Smooth muscle cell of the brain vasculature (primary cell): ENCODE measurements at places on chromosomes 6 and 20.

GRCh38 chr6:1787894-1788293 lies 178.2 kb downstream of the FOXC1 start:
- no peak for DNase-seq

- no peak for DNase-seq
Observed at GRCh38 chr6:87832025-87832825, 130.2 kb upstream of the AKIRIN2 start.

DNA sequence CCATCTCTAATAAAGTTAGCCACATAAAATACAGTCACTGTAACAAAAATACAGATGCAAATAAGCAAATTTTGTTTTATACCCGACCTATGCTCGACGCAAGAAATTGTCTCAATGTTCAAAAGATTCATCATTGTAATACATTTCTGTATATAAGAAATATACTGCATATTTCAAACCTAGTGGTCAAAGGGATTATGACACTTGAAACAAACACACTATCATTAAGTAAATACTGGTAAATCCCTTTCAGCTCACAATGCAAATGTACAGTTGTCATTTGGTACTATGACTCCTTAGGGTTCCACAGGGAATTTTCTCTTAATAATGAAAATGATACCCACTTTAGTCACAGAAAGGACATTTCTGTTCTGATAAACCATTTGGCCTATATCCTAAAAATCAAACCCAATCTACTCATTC lies 2.2 kb downstream of the HIVEP2 start:
- DNase-seq: no peak

DNA sequence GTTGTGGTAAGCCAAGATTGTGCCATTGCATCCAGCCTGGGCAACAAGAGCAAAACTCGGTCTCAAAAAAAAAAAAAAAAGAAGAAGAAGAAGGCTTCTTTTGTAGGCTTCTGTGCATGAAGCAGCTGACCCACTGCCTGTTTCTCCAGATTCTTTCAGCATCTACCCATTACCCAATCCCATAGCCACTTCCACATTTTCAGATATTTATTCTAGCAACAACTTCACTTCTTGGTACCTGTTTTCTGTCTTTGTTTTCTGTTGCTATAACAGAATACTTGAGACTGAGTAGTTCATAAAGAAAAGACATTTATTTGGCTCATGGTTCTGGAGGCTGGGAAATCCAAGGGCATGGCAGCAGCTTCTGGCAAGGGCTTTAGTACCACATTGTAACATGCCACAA lies 95.3 kb upstream of the SGK1 start:
- DNase-seq: no peak

DNA sequence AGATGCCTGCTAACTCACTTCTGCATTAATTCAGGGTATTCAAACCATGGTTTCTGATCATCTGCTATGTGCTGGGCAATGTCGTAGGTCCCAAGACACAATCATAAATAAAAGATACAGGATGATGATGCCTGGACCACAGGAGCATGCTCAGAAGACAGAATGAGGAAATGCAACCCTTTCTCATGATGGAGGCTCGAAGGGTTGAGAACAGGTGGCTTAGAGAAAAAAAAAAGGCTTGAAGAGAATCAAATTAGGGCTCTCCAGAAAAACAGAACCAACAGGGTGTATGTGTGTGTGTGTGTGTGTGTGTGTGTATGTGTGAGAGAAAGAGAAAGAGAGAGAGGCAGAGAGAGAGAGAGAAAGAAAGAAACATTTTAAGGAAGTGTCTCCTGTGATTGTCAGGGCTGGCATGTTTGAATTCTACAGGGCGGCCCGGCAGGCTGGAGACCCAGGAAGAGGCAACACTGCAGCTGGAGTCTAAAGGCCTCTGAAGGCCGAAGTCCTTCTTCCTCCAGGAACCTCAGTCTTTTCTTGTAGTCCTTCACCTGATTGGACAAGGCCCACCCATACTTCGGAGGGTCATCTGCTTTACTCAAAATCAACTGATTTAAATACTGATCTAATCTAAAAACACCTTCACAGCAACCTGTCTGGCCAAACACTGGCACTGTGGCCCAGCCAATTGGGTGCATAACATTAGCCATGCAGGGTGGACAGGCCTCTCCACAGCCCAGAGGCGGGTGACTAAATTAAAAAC lies 143.8 kb downstream of the ERMARD start:
- no peak for DNase-seq

GRCh38 chr6:127162836-127163235 lies 44.4 kb downstream of the RSPO3 start:
- peak; percentile 49 for DNase-seq

GRCh38 chr6:154580397-154581135 lies 70.1 kb upstream of the CNKSR3 start:
- DNase-seq: no peak

DNA sequence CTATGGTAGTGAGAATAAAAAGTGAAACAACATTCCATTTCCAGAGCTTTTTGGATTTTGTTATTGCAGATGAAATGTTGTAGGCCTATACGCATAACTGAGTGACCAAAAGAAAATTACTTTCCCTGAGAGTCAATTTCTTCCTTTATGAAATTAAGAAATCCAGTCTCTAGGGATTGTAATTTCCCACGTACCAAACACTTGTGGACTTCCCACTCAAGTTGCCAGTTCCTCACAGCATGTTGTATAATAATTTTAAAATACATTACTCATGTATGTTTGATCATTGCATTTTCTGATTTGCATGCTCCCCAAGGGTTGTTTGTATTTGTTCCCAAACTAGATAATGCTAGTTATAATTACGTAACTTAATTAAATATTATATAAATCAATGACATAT lies 12.0 kb upstream of the PRDM1 start:
- no peak for DNase-seq

GRCh38 chr6:155123520-155123919 lies 128.4 kb downstream of the TIAM2 start:
- DNase-seq: no peak

- no peak for DNase-seq
Observed at GRCh38 chr6:107437691-107438090, 21.7 kb downstream of the PDSS2 start.

DNA sequence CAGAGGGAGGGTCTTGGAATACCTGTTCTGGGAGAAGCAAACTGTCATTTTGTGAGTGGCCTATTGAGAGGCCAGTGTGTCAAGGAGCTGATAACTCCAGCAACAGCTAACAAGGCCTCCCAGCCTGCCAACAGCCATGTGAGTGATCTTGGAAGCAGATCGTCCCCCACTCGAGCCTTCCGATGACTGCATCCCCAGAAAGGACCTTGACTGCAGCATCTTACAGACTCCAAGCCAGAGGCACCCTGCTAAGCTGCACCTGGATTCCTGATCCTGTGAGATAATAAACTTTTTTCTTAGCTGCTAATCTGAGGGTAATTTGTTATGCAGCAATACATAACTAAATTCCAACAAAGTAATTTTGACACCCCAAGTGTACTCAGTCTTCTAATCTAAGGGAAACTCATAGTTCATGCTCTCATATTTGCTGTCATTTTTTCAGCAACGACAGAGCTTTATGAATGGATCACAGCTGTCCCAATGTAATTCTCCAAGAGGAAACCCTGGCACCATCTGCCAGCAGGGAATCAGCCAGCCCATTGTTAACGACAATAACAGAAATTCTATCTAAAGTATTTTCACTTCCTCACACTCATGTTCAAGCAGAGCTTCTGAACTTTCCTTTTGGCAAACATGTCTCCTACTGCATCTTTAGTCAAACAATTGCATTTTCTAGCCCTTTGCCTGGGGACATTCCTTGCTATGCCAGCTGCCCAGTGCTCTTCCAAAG lies 470.2 kb upstream of the BTBD3 start:
- no peak for DNase-seq

GRCh38 chr6:108492131-108492766 lies 68.5 kb upstream of the FOXO3 start:
- DNase-seq: peak; percentile 47

- DNase-seq: peak; percentile 10
Observed at GRCh38 chr6:144931172-144932035, 646.3 kb downstream of the UTRN start.

DNA sequence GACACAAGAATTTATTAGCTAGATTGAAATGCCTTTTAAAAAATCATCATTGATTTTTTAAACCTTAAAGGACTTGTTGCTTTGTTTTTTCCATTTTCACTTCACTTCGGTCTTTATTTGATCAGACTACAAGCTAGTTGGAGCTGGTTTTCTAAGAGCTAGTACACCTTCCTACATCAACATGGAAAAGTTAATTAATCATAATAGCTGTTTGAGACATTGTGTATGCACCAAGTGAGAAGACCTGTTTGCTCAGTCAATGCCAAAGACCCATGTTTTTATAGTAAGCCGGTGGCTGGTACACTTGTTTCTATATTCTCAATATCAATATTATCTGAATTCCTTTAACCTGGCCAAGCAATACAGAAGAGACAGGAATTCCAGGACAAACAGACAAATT lies 310.2 kb upstream of the SGK1 start:
- no peak for DNase-seq

- DNase-seq: peak; percentile 59
Observed at GRCh38 chr20:48295445-48295903, 510.2 kb upstream of the SULF2 start.

DNA sequence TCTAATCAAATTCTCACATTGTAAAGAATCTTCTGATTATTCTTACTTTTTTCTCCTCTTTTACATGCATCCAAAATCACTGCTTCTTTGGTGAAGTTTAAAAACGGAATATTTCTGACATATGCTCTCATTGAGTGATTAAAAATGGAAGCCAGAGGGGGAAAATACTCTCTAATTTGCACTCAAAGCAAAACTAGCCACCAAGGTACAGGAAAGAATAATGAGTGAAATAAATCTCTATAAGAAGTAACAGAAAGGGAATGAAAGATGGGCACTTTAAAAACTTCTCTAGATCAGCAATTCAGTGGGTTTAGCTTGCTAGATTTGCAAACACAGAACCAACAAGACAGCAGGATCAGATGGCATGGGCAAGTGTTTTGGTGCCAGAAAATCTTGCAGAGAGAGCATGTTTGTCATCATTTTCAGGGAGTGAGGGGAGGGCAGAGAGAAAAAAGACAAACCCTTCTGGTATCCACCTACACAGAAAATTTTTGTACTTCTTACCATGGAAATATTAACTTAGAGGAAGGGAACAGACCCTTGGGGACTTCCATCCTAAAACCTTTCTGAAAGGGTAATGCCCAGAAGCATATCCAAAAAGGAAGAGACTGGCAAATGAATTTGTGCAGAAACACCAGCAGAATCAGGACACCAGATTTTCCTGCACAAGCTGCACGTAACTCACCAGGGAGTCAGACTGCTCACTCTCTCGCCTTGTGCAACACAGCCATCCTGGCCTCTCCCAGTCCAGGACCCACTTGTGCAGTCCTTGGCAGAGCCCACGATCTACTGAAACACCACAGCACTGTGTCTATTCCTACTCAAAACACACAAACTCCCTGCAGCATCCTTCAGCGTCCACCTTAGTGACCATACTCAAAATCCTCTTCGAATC lies 270.2 kb upstream of the PRDM1 start:
- DNase-seq: no peak

DNA sequence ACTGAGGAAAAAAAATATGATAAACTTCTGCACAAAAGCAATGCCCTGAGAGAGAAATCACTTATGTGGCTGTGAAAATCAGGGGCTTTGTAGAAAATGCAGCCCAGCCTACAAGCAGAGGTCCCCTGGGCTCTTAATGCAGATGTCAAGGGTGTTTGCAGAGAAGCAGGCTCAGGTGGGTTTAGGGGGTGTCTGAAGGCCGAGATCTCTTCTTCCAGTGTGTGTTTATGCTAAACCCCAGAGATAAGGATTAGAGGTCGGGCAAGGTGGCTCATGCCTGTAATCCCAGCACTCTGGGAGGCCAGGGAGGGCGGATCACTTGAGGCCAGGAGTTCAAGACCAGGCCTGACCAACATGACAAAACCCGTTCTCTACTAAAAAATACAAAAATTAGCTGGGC lies 78.5 kb downstream of the TMEM242 start:
- no peak for DNase-seq

GRCh38 chr6:158313989-158314388 lies 1.7 kb downstream of the TULP4 start:
- DNase-seq: no peak

- DNase-seq: no peak
Observed at GRCh38 chr20:6075428-6076219, 21.8 kb upstream of the LRRN4 start.

DNA sequence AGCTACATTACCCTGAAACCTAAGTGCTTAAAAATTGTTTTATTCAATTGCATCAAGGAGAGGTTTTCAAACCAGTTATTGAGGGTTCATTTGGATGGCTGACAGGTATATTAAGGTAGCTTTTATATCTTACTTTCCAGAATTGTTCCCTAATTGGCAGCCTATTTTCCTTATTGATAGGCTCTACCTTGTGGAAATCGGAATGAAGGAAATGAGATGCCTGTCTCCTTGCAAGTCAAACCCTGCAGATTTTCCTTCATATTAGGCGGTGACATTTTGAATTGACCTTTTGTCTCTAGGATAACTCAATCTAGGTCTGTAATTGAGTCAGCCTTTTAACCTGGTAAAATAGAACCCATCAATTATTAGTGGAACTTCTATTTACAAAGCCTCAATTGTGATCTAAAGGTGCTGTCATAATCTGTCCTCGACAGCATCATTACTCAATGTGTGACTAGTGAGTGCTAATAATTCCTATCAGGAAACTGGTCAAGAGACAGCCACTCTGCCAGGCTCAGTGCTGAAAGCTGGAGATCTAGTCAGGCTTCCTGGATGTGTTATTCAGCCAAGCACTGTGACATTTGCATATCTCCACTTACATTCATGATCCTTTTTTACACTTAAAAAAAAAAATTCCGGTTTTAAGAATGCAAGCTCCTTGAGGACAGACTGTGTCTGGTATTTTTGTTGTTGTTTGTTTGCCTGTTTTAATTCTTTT lies 20.1 kb downstream of the OPRM1 start:
- no peak for DNase-seq

- no peak for DNase-seq
Observed at GRCh38 chr6:170443151-170443662, 109.9 kb downstream of the PSMB1 start.

DNA sequence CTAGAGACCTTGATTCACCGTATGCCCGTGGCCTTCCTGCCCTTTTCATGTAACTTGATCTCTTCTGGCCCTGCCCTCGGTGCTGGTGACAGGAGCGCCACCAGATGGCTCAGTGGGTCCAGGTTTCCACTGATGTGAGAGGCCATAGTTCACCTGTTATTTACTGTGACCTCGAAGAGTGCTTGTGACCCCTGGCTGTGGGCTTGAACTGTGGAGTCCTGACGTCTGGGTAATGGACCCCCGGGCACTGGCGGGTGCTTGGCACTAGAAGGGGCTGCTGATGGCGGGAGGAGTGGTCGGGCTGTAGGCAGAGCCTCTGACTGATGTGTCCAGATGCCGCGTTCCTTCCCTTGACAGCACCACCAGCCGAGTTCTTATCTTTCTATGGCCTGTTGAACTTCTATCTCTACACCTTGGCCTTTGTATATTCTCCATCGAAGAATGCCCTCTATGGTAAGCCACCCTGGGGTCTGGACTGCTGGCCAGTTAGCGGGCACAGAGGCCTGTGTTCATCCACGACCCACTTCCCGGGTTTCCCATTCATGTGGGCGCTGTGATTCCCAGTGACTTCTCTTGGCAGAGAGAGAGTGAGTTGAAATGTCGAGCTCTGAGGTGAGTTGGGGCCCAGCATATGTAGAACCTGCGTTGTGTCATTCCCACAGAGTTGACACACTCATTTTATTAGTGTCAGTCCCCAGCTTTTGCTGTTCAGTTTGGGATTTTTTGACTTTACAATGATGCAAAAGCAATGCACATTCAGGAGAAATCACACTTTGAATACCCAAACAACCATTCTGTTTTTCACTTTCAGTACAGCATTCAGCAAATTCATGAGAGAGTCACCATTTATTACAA lies 14.9 kb downstream of the DYNLT1 start:
- DNase-seq: no peak

GRCh38 chr20:57414867-57415592 lies 23.8 kb downstream of the RBM38 start:
- no peak for DNase-seq
